Fibroblast of pulmonary artery (primary cell): ENCODE measurements at places on chromosomes 6 and 20.

GRCh38 chr6:128352366-128352765, 168.0 kb downstream of the PTPRK start:
- DNase-seq = no peak

DNA sequence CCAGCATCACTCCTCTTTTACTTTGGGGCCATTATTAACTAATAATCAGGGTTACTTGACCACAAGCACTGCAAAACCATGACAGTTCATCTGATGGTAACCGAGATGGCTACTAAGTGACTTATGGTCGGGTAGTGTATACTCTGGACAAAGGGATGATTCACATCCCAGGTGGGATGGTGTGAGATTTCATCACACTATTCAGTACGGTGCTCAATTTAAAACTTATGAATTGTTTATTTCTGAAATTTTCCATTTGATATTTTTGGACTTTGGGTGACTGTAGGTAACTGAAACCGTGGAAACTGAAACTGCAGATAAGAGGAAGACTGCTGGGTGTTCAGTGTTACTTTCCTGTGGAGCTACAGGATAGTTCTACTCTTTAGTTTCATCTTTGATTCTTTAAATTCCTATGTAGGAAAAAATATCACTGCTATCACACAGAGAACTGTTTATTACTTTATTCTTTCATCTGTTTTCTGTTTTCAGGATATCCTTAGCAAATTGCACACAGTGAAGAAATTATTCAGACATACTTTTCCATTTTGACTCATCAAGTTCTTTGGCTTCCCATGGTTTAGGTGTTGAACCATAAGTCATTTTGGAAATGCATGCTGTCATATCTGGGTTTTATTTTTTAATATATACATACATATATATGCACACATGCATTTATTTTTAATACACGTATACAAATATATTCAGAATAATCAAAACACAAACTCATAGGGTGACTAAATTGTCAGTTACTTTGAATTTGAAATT, 59.1 kb upstream of the C20orf144 start:
- DNase-seq = peak; percentile 4

DNA sequence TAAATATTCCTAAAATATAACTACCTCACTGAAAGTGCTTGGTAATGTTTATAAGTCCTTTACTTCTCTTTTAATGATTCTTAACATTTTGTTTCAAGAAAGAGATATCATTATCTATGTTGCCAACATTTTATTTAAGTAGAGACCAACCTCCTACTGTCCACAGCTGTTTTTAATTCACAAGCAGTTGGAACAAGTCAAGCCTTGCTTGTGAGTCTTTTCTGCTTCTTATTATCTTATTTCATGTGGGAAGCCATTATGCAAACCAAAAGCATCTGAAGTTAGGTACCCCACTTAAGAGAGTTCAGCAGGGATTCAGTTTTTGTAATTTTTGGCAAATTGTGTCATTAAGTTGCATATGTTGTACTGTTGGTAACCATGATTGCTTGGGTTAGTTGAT, 1714.5 kb downstream of the GRIK2 start:
- no peak for DNase-seq

- DNase-seq = no peak
These were observed 135.7 kb downstream of the KLHL32 start for GRCh38 chr6:97060254-97060653.

DNA sequence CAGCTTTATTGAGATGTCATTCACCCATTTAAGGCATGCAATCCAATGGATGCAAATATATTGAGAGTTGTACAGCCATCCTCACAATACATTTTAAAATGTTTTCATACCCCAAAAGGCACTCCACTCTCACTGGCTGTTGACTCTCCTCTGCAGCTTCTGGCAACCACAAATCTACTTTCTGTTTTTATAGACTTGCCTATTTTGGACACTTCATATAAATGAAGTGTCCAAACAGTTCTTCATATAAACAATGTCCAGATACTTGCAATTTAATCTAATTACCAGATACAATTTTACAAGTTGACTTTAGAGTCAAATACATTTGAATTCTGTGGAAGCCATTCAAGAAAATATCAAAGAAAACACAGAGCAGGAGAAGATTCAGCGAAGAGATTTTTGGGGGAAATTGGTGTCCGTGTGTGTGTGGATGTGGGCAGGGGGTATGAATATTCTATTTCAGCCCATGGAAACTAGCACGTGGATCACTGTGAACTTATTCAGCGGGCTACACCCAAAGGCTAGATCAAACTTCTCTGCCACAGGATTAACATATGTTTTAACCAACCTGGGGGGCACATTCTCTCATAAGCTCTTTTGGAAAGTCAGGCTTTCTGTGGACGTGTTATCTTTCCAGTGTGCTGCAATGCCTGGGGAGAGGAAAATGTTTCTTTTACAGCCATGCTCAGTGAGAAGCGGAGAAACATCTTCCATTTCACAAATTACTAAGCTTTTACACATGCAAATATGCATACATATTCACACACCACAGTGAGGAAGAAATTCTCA, 73.9 kb downstream of the PLG start:
- no peak for DNase-seq

DNA sequence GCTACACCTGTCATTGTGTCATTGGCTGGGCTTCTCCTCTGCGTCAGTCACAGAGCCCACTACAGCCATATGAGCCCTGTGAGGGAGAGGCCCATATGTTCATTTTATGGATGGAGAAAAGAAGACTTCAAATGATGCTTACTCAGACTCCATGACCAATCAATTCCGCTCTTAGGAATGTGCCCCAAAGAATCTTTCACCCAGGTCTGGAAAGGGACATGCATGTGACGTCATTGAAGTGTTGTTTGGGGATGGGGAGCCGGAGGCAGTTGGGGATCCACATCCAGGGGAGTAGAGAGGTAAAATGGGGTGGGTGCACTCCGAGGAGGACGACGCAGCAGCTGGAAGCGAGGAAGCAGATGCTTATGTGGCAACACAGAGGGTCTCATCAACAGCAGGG, 9.6 kb upstream of the C6orf132 start:
- DNase-seq = no peak

GRCh38 chr20:47428851-47429336, 72.4 kb upstream of the ZMYND8 start:
- DNase-seq = no peak

- DNase-seq = peak; percentile 68
These were observed 6.4 kb upstream of the NCOA7 start for GRCh38 chr6:125784365-125784764.

DNA sequence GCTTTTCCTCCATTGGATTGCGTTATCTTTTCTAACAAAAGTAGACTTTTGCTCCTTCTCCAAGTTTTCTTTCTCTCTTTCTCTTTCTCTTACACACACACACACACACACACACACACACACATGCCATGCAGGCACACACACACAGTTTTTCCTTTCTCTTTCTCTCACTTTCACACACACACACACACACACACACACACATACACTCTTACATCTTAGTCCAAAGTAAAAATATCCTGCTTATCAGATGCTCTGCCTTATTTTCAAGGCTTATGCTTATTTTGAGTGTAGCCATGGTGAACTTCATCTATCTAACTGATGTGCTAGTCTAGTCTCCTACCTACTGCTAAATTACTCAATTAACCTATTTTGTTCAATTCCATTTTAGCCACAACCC, 34.4 kb upstream of the RAB23 start:
- peak; percentile 24 for DNase-seq

DNA sequence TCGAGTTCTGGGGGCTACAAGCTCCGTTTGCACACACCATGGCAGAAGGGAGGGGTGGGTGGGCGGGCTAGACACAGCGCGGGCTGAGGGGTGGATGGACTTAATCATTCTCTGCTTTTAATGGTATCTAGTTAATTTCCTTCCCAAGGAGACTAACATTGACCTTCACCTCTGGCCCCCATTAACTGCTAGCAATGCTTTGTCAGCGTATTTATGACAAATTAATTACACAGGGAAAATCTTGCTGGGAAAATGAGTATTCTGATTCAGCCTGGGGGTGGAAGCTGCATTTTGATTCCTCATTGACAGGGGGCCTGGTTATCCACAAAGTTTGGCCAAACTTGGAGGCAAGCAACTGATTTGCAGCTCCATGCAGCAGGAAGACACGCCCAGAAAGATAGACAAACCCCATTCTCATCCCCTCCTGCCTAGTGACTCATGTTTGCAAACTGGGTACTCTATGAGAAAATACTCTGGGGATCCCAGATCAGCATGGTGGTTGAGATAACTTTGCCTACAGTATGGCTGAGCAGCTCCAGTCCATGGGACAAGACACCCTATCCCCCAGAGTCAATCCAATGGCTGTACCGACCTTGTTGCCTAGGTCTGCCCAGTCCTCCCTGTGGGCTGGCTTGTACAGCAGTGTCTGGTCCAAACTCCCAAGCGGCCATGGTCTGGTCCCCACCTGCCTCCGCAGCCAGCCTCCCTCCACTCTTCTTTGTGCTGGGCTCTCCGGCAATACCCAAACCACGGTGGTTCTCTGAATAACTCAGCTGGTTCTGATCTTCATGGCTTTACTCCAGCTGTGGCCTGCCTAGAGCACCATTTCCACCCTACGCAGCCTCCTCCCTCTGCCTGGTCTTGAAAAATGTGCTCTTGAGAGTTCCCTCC, 19.7 kb downstream of the ZBP1 start:
- no peak for DNase-seq

- DNase-seq = no peak
These were observed 624.7 kb downstream of the CD109 start for GRCh38 chr6:74320715-74321114.

DNA sequence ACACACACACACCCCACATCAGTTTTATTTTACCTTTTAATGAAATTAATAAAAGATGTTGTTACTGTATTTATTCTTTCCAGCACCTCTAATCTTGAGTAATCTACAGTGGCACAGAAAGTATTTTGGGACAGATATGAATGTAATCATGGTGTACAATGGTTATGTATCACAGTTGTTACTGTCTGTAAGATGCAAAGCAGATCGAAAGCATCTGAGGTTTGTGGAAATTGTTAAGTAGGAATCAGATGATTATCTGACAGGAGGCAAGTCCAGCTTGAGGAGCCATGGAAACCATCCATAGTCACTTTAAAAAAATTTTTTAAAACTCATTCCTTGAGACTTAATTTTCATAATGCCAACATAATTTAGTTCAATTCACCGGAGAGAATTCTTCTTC, 636.3 kb upstream of the MARCKS start:
- DNase-seq = no peak

- DNase-seq = no peak
These were observed 585.6 kb downstream of the DHX35 start for GRCh38 chr20:39547546-39548408.

DNA sequence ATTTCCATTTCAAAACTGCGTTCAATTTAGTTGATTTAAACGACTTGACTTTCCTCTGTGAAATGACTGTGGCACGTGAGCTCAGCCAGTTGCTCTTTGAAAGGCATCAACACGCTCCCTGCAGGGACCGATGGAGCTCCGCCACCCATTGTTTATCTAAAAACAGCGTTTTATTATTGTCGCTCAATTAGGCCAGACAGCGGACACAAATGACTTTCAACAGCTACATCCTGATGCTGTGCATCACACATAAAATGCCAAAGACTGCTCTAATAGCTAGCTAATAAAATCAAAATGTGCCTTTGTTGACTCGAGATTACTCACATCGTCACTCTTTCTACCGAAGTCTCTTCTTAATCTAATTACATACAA, 332.5 kb downstream of the CD83 start:
- no peak for DNase-seq

- no peak for DNase-seq
These were observed 384.1 kb downstream of the GRIK2 start for GRCh38 chr6:101777646-101778045.

GRCh38 chr20:10216146-10216791, 2.4 kb upstream of the SNAP25 start:
- no peak for DNase-seq

- DNase-seq = no peak
These were observed 89.6 kb downstream of the MRAP2 start for GRCh38 chr6:84123186-84123585.

- DNase-seq = no peak
These were observed 3.0 kb downstream of the ARFRP1 start for GRCh38 chr20:63704749-63705117.

GRCh38 chr6:109447878-109448555, 7.5 kb downstream of the SMPD2 start:
- peak; percentile 20 for DNase-seq

- no peak for DNase-seq
These were observed 82.9 kb upstream of the SCAF8 start for GRCh38 chr6:154650351-154650750.

GRCh38 chr6:53048431-53049195, 16.6 kb upstream of the FBXO9 start:
- peak; percentile 91 for DNase-seq

DNA sequence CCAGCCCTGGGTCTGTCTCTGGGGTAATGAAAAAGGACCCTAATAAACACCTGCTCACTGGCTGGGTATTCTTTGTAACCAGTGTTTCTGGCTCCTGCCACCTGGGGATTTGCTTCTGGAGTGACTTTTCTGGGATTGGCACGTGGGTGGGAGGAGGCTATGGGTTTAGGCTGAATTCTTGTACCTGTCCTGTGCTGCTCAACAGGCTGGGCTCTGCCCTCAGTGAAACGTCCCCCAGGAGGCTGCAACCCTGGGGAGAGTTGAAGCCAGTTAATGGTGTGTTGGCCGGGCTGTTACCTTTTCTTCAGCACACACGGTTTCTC, 6.8 kb downstream of the NPBWR2 start:
- DNase-seq = no peak

GRCh38 chr20:38178065-38178491, 13.0 kb upstream of the TGM2 start:
- DNase-seq = no peak

- peak; percentile 77 for DNase-seq
These were observed 132.8 kb upstream of the ZNF184 start for GRCh38 chr6:27605401-27606342.

- peak; percentile 28 for DNase-seq
These were observed 788 bp downstream of the UST start for GRCh38 chr6:148747471-148748165.

DNA sequence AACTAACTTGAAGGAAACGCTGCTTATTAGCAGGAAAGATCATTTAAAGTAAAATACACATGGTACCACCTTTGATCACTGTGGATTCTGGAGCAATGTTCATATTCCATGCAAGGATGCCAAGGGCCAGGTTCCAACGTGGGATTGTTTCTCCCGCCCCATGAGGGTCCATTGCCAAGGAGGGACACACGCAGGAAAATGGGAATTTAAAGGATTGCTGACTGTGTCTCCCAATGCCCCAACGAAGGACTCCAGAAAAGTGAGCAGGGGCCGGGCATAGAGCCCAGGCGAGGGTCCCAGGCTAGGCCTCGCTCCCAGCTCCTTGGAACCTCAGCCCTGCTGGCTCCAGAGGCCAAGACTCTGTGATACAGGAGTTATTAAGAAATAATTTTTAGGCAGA, 111.2 kb downstream of the DACT2 start:
- DNase-seq = no peak

GRCh38 chr6:108544606-108545005, 16.1 kb upstream of the FOXO3 start:
- DNase-seq = peak; percentile 62

GRCh38 chr20:24662322-24662721, 192.9 kb downstream of the SYNDIG1 start:
- no peak for DNase-seq

DNA sequence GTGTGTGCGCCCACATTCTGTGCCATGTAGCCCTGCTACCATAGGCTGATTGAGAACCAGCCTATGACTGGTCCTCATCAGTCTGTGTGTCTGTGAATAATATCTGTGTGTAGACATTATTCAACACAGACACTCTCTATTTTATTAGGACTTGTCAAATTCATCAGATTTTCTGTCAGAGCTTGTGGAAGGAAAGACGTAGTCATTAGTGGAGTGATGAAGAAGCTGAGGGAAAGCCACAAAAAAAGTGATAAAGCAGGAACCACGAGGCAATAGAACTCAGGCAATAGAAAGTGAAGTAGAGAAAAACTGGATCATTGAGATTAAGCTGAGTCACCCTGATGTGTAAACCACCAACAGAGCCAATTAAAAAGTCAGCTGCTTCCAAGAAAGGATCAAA, 122.2 kb upstream of the MARCKS start:
- peak; percentile 29 for DNase-seq
